Stimulated activated CD4-positive, alpha-beta T cell treated with anti-CD3 and anti-CD28 coated beads, Interleukin-2, amount 100 ng/mL, for 4 hours (primary cell): ENCODE measurements at places on chromosomes 16 and 17.

DNA sequence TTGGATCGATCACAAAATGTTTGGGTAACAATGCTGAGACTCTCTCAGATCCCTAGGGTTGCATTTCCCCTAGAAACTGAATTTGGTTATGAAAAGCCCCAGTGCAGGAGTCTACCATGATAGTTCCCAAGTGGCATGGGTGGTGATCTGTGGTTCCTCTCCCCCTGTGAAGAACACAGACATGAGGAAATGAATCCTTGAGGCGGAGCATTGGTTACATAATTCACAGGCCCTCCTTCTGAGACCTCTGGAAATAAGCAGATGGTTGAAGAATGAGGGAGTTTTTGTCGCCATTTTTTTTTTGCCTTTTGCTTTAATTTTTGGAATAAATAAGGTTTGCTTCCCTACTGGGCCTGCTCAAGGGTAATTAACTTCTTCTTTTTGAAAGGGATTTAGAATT, 597.0 kb upstream of the RBFOX1 start:
- DNase-seq: no peak

DNA sequence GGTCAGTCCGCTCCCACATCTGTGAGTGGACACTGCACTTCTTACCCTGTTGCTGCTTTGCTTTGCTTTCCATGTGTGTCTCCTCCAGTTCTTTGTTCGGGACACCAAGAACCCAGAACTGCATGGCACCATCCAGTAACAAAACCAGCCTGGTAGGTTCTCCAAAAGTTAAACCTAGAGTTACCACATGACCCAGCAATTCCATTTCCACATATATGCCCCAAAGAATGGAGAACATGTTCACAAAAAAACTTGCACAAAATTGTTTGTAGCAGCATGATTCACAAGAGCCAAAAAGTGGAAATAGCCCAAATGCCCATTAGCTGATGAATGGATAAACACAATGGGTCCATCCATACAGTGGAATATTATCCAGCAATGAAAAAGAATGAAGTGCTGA, 10.3 kb upstream of the CCL22 start:
- no peak for DNase-seq

DNA sequence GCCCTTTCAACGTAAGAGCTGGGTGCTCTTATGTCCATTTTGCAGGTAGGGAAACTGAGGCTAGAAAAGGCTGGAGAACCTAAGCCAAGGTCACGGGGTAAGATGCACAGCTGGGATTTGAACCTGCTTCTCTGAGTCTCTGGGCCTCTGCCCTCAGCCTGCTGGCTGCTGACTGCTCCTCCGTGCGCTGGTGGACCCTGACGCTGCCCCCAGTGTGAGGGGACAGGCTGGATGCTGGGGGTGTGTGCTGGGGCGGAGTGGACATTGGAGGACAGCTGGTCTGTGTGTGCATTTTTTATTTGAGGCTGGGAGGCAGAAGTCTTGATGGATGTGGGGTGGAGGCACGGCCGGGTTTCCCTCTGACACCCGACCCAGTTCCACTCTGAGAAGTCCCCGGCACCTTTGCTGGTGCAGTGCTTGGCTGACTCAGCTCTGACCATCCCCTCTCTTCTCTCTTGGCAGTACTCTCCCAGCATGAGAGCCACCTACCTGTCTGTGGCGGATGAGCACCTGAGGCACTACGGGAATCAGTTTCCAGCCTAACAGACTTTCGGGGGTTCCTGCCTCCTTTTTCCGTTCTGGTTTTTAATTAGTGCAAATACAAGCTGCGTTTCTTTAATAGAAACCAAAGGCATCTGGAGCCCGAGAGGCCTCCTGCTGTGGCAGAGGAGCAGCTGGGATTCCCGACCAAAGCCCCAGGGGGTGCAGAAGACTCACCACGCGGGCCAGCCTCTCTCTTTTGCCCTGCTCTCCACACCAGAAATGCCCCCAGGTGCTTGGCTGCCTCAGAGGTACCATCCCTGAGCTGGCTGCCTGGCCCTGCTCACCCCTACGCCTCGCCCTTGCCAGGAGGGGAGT, 14.1 kb upstream of the DNAI2 start:
- no peak for DNase-seq

GRCh38 chr16:88917146-88917914, 50.9 kb upstream of the PABPN1L start:
- DNase-seq: no peak

- no peak for DNase-seq
Measured at GRCh38 chr17:65389949-65390348, 171.5 kb downstream of the AXIN2 start.

DNA sequence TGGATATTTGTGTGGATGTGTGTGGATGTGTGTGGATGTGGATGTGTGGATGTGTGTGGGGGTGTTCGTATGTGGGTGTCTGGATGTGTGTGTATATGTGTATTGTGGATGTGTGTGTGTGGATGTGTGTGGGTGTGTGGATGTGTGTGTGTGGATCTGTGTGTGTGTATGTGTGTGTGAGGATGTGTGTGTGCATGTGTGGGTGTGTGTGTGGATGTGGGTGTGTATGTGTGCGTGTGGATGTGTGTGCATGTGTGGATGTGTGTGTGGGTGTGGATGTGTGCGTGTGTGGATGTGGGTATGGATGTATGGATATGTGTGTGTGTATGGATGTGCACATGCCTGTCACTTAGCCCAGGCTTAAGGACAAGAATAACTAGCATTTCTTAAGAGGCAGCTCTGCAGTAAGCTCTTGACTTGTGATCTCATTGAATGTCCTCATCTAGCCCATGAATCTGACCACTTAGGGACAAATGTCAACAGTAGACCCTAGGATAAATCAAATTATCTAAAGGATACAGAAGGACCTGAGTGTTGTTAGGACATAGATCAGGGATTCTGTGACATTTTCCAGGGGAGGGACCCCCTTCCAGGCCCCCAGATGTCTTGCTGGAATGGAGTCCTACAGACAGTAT, 83.5 kb downstream of the BMERB1 start:
- no peak for DNase-seq

DNA sequence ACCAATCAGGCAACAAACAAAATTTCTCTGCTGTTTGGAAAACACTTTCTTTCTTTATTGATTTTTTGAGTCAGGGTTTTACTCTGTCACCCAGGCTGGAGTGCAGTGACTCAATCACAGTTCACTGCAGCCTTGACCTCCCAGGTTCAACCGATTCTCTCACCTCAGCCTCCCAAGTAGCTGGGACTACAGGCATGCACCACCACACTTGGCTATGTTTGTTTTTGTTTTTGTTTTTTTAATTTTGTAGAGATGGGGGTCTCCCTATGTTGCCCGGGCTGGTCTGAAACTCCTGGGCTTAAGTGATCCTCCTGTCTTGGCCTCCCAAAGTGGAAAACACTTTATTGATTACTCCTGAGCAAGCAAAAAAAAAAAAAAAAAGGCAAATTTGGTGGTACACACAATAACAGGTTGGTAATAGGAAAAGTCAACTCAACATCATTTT, 276.4 kb downstream of the SOX9 start:
- DNase-seq: no peak

DNA sequence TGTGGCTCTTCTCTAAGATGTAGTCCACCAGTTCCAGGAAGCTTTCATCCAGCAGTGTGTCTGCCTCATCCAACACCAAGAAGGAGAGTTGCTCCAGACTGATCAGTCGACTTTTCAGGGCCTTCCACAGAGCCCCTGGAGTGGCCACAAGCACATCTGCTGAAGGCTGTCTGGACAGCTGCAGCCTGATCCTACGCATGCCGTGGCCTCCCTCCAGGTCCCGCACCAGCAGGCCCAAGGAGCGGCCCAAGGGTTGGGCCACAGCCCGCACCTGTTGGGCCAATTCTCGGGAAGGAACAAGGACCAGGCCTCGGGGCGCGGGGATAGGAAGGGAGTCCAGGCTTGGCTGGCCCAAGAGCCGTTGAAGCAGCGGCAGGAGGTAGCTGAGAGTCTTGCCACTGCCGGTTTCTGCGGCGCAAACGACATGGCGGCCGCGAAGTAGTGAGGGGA, 729 bp downstream of the DDX28 start:
- DNase-seq: no peak

DNA sequence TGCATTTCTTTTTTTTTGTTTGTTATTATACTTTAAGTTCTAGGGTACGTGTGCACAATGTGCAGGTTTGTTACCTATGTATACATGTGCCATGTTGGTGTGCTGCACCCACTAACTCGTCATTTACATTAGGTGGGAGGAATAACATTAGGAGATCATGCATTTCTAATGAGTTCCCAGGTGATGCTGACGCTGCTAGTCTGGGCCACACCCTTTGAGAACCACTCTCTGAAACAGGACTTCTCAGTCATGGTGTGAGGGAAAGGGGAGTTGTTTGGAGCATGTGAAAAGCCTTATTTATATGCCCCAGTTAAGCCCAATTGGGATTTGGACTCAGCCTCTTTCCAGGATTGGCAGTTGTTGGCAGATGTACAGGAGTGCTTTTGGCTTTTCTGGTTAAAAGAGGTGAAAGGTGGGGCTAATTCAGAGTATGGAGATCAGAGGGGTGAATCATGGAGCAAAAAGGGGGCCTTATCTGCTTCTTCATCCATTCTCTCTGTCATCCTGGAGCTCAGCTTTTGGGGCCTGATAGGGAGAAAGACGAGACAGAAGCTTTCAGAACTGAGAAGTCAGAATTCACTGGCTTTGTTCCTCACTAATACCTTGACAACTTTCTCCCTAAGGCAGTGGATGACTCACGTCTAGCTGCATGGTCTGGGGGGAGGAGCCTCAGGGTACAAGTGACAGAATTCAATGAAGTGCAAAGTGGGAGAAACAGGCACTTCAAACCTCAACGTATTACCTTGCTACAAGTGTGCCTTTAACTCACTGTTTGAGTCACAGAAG, 180.0 kb upstream of the CACNG3 start:
- DNase-seq: no peak

- no peak for DNase-seq
Measured at GRCh38 chr17:69357701-69358100, 30.8 kb upstream of the ABCA5 start.

- DNase-seq: no peak
Measured at GRCh38 chr16:87048038-87048729, 269.0 kb downstream of the C16orf95 start.

DNA sequence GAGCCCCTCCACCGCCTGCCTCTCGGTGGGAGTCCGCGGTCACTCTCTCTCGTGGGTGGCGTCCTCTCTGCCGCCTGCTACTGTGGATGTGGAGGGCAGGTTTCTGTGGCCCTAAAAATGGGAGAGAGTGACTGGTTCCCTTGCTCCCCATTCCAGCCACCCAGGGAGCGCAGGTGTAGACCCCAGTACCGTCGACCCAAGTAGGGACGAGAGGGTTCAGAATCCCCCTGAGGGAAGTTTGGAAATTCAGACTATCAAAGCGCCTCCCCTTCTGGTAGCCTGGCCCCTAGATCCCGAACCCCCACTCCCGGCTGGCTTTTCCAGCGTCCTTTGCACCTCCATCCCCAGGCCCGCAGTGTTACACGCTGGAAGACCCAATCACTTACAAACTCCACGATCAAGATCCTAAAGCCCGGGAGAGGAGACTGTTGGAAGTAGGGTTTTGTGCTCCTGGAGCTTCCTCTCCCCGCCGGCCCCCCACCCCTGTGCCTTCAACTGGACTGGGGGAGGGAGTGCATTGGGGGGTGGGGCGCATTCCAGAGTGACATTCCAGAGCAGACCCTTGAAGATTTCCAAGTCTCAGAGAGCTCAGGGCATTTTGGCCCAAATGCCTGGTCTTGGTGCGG, 991 bp downstream of the GPRC5C start:
- DNase-seq: no peak

DNA sequence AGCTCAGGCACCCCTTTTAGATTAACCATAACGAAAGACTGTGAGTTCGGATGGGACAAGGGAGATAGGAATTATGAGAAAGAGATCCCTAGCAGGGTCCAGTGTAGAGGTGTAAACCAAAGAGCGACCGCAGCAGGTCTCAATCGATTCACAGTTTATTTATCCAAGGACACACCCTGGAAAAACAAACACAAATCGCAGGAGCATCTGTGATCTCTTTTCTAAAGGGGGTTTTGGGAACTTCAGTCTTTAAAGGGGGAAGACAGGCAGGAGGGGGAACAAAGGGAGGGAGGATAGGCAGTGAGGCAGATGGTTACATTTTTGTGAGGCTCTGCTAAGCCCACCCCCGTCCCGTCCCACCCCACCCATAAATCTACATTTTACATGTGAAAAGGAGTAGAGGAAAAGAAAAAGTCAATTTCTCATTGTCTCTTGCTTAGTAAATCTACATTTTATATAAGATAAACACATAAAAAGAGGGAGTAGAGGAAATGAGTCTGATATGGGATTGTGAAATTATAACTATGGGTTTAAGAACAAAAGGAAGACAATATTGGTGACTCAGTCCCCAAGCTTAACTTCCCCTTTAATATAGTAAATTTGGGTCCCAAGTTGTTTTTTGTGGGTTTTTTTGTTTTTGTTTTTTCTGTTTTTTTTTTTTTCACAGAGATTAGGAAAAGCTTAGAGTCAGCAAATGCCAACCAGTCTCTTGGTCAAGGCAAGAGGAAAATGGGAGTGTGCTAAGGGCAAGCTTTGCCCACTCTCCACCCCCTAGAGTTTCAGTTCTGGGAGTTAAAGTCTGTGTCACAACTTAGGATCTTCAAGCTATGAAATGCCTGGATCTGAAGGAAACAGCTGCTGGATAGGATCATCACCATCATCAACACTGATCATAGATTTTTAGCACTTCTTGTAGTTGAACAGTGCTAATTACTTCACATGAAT, 160.9 kb upstream of the CDH5 start:
- no peak for DNase-seq

GRCh38 chr17:77719806-77720205, 238.7 kb upstream of the TNRC6C start:
- no peak for DNase-seq

DNA sequence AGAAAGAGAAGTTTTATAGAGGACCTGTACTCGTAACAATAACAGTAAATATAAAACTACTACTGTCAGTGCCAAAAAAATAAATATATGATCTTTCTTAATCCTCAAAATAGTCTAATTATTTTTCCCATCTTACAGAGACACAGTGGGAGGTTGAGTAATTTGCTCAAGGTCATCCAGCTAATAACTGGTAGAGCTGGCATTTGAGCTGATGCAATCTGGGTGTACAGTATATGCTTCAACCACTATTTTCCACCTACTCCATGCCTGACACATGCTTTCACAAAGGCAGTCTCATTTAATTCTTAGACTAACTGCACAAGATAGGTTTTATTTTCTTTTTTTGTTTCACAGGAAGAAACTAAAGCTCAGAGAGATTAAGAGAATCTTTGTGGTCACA, 33.6 kb downstream of the PIGL start:
- no peak for DNase-seq

DNA sequence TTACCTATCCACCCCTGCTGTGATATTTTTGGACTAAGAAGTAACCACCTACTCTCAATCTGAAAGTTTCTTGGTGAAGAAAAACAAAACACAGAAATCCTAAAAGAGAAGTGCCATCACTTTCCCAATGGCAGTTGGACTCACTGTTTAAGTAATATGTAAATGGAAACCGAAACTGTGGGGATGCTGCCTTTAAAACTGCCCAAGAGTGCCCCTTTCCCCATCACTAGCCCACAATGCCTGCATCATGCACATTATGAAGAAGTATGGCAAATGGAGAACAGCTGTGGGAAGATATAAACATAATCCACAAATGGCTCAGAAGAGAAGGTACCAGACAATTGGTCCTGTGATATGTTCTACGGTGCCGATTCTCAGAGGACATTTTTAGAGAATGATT, 33.5 kb upstream of the SLC6A2 start:
- no peak for DNase-seq

- no peak for DNase-seq
Measured at GRCh38 chr16:12758031-12758669, 45.5 kb downstream of the CPPED1 start.

GRCh38 chr17:37284191-37284590, 91.6 kb upstream of the C17orf78 start:
- DNase-seq: no peak
